Lower lobe of right lung (tissue), 2 donors: ENCODE measurements at places on chromosomes 1 and 21.
A peak's percentile ranks its signal among the peaks of the same experiment; 100 is the strongest.

- peak; percentile 47 for DNase-seq
These were observed 71.7 kb upstream of the GUCA2B start for GRCh38 chr1:42081475-42081874.

DNA sequence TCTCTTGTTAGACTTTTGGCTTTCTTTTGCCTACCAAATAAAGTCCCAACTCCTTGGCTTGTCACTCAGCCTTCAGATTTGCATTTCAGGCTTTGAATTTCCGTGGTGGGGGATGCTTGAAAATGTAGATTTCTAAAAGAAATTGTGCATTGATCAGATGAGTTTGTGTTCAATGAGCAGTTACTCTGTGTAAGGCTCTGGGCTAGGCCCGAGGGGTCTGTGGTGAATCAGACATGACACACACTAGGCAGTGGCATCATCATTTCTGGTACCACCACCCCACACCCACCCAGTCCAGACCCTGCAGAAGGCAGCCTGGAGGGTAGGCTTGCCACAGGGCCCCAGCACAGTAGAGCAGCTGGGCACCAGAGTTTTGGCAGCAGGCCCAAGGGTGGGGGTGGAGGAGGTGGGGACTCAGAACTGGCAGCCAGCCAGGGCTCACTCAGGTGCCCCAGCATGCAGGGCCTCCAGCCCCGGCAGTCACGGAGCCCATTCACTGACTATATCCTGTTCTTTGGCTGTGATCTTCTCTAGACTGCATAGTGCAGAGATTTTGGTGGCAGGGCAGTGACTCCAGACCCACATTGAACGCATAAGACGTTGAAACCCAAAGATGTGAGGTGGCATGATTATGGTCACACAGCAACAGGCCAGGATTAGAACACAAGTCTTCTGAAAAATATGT, 97.2 kb upstream of the ARTN start:
- peak; percentile 74 for DNase-seq

DNA sequence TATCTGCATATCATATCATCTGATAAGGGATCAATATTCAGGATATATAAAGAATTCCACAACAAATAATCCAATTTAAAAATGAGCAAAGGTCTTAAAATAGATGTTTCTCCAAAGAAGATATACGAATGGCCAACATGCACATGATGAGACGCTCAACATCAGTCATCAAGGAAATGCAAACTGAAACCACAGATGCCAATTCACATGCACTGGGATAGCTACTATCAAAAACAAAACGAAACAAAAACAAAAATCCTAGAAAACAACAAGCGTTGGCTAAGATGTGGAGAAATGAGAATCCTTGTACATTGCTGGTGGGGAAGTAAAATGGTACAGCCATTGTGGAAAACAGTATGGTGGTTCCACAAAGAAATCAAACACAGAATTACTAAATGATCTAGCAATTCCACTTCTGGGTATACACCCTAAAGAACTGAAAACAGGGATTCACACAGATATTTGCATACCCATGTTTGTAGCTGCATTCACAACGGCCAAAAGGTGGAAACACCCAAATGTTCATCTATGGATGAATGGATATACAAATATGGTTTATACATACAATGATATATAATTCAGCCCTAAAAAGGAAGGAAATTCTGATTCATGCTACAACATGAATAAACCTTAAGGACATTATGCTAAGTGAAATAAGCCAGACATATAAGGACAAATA, 79.4 kb downstream of the PCSK9 start:
- DNase-seq = no peak

DNA sequence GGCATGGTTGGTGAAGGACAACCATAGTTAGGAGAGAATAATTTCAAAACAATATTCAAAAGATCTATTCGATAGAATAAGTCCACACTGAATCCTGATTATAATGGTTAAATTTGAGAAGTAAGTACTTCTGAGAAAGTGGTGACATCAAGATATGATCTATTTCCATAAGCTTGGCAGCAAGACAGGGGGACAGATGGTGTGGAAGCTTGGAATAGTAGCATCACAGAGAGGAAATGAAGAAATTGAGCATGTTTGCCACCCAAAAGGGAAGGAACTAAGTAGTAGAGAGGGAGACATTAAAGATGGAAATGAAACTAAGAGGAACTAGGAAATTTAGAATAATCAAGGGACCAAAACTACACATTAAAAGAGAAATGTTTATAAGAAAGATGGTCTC, 94.5 kb downstream of the OLFM3 start:
- DNase-seq = no peak

DNA sequence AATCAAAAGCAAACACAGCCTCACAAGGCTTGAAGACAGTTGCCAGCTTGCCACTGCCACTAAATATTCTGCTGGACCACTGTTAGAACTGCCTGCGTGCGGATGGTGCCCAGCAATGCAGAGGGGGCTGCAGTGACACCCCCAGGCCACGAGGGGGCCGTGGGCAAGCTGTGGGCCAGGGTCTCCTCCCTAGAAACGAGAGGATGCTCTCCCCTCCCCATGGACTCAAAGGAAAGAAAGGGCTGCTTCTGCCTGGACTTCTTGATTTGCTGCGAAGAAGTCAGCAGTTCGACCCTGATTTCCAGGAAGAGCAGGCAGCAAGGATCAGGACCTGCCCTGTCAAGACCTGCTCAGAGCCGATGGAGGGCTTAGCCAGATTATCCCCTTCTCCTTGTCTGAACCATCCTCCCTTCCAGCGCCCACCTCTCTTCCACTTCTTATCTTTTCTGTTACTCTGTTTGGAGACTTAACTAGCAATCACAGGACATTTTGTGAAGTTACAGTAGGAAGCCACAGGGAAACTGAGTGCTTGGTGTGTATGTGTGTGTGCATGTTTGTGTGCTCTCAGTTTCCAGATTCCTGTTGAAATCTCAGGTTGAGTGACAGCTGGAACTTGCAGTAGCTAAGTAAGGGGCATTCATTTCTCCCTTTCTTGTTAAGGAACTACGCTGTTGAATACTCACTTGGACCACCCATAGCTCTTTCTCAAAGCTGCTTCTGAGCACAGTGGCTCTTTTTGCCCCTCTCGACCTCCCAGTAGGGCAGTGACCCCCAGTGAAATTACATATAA, 2.7 kb downstream of the MAN1C1 start:
- no peak for DNase-seq
